Hematopoietic multipotent progenitor cell treated with erythropoietin and hydrocortisone succinate and interleukin-3 and kit ligand, for 6 days (in vitro differentiated cells): ENCODE measurements at places on chromosomes 16 and 17.

- peak; percentile 44 for DNase-seq
Measured at GRCh38 chr16:66881014-66881417, 701 bp downstream of the PDP2 start.

GRCh38 chr17:49979748-49980479 lies 10.9 kb downstream of the DLX4 start:
- DNase-seq, result no peak

- no peak for DNase-seq
Measured at GRCh38 chr16:29790949-29791844, 646 bp downstream of the KIF22 start.

GRCh38 chr16:75007443-75007842 lies 8.6 kb downstream of the ZNRF1 start:
- DNase-seq, result no peak
